ENCODE measurements at places on chromosomes 1 and 21.

- peak; percentile 91 for DNase-seq
These were observed 2.6 kb downstream of the TXLNA start for GRCh38 chr1:32182060-32182459.

- DNase-seq: no peak
These were observed 40.9 kb downstream of the ALPL start for GRCh38 chr1:21550097-21550496.

GRCh38 chr1:22916471-22916820 lies 56.2 kb downstream of the LACTBL1 start:
- no peak for DNase-seq

GRCh38 chr21:25682382-25682781 lies 43.3 kb downstream of the JAM2 start:
- no peak for DNase-seq

GRCh38 chr1:18109756-18110597 lies 2.4 kb downstream of the IGSF21 start:
- peak; percentile 85 for DNase-seq

DNA sequence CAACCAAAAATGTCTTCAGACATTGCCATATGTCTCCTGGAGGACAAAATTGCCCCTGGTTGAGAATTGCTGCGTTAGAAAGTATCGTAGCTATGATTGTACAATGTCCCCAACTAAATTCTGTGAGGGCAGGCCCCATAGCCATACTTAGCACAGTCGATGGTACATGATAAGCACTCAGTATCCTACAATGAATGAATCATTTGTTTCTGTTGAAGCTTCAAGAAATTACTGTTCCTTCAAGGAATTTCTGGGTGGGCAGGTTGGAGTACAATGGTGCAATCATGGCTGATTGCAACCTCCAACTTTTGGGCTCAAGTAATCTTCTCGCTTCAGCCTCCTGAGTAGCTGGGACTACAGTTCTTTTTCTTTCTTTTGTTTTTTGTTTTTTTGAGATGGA lies 4.7 kb downstream of the CAP1 start:
- peak; percentile 74 for DNase-seq

DNA sequence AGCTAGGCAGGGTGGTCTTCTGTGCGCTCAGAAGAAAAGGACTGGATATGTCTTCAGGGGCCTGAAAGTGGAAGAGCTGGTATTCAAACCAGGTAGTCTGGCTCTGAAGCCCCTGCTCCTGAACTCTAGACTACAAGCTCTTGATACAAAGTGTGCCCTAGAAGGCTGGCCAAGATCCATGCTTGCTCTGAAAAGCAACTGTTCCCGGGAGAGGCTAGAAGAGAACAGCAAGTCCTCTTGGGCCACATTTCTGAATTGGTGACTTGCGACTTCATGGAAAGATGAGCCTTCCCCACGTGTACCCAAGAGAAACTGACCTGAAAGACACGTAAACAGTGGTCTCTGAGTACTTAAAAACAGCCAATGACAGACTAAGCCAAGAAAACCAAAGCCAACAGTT lies 123.3 kb upstream of the GRIK3 start:
- no peak for DNase-seq

- peak; percentile 70 for DNase-seq
These were observed 6.3 kb upstream of the PLD5 start for GRCh38 chr1:242530761-242531160.

- no peak for DNase-seq
These were observed 23.7 kb downstream of the ATP1A1 start for GRCh38 chr1:116396769-116397168.

DNA sequence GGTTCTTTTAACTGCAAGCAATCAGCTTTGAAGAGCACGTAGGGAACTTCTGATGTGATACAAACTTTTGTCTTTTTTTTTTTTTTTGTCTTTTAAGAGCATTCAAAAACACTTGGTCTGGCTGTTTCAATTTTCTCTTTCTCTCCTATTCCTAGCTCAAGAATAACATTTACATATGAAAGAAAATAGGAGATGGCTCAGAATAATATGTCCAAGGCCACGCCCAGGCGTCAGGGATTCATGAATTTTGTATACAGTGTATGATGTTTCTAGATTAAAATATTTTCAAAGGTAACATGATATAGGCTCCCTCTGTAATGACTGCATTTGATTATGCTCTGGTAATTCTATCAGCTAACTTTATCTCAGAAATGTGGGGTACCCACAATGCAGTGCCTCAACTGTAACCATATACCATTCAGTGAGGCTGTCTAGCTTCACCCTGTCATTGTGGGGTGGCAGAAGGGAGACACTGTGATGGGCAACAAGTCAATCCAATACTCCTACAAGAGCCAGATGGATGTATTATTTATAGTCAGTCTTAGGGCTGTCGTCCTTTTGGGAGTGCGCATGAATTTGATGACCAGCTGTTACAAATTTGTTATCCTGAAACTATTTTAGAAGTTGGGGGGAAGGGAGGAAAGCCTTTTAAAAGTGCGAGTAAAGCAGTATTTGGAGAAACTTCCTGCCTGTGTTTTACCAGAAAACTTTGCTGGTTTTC lies 1.5 kb upstream of the AKNAD1 start:
- DNase-seq: no peak

DNA sequence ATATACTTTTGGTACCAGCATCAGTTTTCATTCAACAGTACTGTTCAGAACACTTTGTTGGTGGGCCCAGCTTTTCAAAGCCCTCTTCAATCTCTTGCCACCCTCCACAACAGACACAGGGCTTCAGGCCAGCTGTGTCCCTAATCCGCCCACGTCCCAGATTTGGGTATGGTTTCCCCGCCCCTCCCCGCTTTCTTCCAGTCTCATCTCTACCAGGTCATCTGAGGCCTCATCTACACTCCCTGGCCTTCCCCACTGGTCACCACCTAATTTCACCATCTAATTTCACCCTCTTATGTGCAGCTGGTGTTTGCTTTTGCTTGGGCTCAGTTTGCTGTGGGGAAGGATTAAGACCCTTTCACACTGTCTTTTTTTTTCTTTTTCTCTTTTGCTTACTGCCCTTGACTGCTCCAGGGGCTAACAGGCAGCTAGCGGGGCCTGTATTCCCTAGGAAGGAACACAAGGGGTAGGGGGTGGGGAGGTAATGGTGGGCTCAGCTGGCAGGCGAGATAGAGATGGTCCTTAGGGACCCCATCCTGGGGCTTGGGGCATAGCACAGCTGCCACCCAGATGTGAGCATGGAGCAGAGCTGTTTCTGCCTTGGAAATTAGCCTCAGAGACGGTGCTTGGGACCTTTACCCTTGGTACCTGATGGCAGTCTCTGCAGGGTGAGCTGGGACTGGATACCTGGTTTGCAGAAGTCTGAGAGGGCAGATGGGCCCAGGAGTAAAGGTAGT lies 3.8 kb upstream of the EPB41 start:
- DNase-seq: no peak

DNA sequence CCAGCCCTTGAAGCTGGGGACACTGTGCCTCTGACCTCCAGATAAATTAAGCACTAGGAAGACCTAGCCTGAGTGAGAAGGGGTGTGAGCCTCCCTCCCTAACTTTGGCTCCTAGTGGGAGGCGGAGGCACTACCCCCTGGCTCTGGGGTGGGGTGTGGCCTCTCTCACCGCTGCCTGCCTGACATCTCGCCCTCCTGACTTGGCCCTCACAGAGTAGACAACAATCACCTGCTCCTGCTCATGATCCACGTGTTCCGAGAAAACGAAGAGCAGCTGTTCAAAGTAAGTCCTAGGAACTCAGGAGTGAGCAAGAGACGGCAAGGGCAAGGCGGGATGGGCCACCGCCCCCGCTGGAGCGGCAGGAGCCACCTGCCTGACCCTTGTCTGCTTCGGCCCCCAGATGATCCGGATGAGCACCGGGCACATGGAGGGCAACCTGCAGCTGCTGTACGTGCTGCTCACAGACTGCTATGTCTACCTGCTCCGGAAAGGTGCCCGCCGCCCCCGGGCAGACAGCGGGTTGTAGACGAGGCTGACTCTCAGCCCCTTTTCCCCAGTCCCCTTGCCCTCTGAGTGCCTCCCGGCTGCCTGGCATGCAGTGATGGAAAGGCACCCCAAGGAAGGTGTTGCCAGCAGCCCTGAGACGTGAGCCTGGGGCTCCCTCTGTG lies 8.1 kb upstream of the SLC25A34 start:
- DNase-seq: peak; percentile 55

DNA sequence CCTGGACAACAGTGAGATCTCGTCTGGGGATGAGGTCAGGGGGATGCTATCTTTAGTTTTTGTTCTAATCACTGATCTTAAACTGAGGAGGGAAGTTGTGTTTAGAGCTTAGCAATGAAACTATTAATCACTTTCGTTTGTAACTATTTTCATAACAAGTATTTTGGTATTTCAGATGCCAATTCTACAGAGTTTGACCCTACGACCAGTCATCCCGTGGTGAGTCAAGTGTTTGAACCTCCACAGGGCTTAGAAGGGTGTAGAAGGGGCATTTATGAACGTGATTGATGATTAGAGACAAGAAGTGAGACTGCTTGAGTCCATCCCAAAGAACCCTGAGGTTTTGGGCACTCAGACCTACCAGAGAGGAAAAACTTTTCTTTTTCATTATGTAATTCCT lies 15.6 kb downstream of the SLFNL1 start:
- peak; percentile 82 for DNase-seq

GRCh38 chr1:244730153-244730933 lies 77.4 kb downstream of the DESI2 start:
- peak; percentile 93 for DNase-seq

Data from osteoblast (primary cell).